RPMI8226 (cell line): ENCODE measurements at places on chromosomes 6 and 20.
A peak's percentile ranks its signal among the peaks of the same experiment; 100 is the strongest.

DNA sequence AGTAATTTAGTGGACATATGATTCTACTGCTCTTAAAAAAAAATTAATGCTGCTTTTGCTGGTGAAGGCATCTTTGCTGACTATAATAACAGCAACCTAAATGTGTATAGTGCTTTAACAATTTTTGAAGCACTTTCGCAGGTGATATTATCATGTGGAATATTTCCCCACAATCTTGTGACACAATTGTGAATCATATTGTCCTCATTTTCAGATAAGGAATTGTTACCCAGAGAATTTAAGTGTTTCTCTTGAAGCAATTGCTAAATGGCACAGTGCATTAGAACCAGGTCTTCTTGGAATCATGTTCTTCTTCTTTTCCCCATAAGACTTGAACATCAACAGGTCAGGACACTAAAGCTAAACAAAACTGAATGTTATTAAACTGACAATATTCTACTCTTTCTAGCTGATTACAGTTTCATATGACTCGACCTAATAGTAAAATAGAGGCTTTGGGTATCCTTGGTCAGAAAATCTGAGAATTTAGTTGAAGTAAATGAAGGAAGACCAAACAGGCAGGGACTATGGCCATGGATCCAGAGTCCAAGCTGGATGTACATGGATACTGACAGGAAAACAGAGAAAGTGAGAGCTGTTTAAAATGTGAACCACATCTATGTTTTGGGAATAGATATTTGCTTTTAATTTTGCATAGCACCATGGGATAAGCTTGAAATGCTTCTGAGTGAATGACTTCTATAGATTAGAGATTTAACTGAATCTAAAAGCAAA is 121.8 kb upstream of the SLC35B3 start:
- no peak for DNase-seq

DNA sequence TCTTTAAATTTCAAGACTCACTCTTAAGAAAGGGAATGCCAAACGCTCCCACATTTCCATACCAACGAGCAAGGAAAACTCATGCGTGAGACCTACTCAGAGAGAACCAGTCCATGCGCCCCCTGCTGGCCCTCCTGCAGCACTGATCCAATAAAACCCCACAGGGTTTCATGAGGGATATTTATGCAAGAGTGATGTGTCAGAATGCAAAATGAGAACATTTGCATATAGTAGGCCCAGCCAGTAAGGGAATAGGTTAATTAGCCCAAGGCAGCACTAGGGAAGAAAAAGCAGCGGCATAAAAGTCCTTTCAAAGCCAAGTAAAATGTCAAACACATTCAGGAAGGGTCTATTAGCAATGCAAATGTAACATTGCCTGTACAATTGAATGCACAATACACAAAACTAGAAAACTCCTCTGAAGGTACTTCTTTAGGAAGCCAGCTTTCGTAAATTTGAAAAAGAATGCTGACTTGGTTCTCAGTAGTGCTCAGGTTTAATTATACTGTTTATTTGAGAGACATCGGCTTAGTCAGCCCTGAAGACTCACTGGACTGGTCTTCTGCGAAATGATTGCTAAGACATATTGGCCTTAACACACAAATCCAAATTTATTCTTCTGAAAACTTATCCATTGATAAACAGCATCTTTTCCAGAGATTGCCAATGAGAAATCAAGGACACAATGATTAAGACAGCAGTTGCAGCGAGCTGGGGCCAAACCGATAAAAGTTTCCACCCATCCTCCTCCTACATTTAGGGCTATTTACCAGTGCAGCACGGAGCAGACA is 93.2 kb downstream of the GMPR start:
- DNase-seq: peak; percentile 72

GRCh38 chr6:156554160-156554559 is 223.0 kb upstream of the ARID1B start:
- no peak for DNase-seq

- no peak for DNase-seq
These were observed 46.1 kb downstream of the PRDM1 start for GRCh38 chr6:106132153-106132698.

GRCh38 chr6:168709991-168710390 is 269.0 kb downstream of the SMOC2 start:
- DNase-seq: no peak

DNA sequence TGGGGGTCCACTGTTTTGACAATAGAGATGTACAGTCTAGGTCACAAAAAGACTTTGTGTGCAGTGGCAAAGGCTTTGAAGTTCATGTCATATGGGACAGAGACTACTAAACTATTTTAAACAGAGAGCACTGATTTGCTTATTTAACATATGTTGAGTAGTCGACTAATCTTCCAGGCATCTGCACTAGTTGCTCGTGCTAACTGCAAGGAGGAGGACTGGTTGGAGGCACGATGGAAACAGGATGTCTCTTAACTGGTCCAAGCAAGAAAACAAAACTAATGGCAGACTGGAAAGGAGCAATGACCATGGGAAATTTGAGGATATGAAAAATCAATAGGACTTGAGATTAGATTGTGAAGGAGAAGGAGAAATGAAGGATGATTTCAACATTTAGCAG is 28.5 kb upstream of the ERVFRD-1 start:
- DNase-seq: no peak

DNA sequence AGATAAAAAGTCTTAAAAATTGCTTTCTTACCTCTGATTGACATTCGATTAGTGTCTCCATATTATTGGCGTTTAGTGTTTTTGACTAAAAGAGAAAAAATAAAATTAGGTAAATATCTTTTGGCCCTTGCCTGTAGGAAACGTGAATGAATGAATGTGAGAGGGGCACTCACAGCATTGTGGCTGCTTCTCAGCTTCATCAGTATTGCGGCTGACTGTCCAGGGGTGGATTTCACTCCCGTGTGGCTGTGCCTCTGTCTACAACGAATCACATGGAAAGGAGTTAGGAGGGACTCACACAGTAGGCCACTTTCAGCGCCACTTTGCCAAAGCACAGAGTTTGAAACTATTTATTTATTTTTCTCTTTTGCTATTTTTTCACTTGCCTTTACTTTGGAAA is 844 bp downstream of the TAGAP start:
- no peak for DNase-seq

DNA sequence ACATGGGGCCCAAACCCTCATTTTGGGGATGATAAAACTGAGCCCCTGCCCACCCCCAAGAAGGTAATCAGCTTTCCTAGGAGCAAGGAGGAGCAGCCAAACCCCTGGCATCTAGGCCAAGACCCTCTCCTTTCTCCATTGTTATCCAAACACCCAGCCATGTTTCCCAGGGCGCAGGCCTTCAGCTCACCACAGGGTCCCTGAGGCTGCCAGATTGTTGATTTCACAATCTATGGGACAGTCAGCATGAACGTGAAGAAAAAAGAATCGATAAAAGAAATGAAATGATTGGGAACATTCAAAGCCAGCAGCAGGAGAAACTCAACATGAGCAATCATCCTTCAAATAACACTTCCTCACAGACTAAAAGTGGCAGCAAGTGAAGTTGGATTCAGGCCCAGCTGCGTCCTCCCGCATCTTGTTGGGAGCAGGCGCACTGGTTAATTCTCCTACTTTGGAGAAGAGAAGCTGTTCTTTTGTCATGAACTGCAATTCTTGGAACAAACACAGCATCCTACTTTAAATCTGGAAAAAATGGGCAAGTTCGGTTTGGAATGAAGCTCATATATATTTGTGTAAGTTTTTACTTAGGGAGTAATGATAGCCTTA is 241.8 kb upstream of the PRDM1 start:
- DNase-seq: no peak

DNA sequence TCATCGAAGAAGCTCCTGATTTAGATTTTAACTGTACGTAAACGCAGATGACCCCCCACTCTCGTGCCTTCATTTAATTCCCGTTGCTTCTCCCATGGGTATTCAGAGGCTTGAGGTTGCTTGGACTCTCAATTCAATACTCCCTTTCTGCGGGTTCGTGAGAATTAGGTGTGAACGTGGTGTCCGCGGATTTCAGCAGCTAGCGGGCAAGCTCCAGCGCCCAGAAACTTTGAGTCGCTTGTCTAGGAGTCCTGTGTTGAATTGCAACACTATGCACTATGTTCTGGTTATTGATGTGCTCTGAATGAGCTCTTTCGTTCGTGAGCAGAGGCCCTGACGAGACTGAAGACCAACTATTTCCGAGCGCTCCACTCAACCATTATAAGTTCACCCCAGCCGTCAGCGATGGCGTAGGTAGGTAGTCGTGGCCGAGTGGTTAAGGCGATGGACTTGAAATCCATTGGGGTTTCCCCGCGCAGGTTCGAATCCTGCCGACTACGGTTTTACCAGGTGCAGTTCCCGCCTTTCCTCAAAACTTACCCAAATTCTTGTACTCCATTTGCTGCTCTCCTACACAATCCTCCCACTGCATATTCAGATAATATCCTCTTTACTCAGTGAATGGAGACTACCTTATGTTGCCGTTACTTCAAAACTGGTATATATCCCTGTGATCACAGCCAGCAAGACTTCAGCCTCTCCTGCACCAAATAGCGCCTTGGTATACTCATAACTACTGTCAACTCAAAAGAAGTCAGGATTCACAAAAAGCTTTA is 72.6 kb upstream of the ZNF184 start:
- DNase-seq: peak; percentile 85

- DNase-seq: peak; percentile 42
These were observed 45.8 kb downstream of the AHI1 start for GRCh38 chr6:135451617-135452190.

DNA sequence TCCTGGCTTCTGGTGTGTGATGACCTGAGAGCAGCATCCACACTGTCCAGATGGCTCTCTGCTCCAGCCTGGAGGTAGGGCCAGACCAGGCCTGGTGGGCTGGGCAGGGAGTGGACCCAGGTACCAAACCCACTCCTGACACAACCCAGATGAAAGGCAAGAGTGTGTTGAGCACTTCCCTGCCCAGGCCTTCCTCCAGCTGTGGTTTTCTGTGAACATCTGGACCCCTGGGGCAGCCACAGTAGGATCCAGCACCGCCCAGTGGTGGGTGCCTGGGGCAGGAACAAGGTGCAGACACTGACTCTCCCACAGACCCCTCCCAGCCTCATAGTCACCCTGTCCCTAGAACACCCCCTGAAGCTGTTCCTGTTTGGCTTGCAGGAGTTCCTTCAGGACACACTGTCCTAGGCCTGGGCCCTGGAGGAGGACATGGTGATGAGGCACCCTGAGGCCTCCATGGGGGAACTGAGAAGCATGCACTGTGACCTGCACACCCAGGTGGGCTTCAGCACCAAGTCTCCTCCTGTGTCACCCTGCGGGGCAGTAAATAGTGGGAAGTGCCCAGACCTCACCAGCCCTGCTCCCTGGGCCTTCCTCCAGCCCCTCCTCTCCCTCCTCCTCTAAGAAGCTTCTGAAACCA is 28.7 kb downstream of the UBD start:
- no peak for DNase-seq

GRCh38 chr20:35611482-35611881 is 4.1 kb upstream of the SPAG4 start:
- DNase-seq: peak; percentile 83
